Stimulated activated CD4-positive, alpha-beta T cell treated with anti-CD3 and anti-CD28 coated beads, Interleukin-1b, Interleukin-23, amount 100 ng/mL, for 48 hours (primary cell): ENCODE measurements at places on chromosomes 2 and 18.

DNA sequence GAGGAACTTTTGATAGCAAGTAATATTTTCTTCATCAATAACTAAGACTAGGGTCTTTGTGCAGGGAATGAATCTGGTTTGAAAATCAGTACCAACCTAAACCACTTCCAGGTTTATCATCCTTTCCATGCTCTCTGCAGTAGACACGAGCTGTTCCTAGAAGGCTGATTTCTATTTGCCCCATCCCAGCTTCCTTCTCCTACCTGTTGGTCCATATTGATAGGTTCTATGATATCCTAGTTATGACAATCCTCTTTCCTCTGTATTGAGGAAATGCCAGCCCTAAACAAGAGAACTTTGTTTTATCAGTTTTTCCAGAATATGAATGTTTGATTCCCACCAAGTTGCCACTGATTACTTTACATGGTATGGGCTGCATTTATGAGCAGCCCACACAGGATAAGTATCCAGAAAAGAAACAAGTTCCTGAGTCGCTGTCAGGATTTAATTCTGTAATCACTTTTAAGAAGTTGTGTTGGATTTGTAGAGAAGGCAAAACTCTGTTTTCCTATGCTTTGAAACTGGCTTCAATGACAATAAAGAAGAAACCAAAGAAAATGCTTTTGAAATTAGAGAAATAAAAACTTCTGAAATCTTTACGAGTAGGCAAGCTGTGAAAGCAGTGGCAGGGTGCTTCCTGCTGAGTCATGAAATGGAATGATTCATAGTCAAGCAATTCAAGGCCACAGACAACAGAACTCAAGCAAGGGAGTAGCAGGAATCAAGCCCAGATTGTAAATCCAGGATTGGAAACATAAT is 37.3 kb upstream of the TANK start:
- peak; percentile 37 for DNase-seq

DNA sequence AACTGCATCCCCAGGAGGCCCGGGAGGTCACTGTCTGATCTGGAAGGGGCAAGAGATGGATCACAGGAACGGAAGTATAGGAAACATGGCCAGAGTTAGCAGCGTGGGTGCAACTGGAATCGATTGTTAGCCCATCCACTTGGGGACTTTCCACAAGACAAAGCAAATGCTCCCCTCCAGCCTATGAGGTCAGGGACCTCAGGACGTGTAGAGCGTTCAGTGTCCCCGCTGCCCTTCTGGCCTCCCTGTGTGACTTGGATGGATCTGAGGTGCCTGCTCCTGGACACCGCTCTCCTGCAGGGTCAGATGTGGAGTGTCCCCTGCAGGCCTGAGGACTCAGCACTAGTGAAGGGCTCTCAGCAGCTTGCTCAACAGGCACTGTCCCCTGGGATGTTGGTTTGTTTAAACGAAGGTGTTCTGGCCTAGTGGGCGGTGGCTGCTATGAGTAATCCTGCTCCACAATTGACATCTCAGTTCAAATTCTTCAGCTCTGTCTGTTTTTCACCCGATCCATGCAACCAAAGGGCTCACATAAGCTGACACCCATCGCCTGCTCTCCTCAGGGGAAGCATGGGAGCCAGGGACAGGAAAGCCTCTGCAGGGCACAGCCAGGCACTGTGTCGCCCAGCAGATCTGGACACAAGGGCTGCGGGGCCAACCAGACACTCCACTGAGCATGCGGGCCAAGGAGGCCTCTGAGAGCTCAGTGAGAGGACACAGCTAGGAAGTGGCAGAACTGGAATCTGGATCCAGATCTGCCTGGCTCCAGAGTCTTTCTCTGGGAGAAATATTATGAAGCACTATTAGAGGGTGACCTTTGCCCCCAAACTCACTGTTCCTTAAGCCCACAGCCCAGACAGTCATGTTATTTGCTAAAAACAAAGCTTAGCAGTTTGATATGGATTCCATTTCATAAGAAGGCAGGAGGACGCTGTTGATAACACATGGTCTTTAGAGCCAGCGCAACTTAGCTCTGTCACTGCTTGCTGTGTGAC is 78.5 kb downstream of the RHOB start:
- no peak for DNase-seq

- no peak for DNase-seq
Observed at GRCh38 chr18:36942264-36942663, 113.3 kb downstream of the KIAA1328 start.

DNA sequence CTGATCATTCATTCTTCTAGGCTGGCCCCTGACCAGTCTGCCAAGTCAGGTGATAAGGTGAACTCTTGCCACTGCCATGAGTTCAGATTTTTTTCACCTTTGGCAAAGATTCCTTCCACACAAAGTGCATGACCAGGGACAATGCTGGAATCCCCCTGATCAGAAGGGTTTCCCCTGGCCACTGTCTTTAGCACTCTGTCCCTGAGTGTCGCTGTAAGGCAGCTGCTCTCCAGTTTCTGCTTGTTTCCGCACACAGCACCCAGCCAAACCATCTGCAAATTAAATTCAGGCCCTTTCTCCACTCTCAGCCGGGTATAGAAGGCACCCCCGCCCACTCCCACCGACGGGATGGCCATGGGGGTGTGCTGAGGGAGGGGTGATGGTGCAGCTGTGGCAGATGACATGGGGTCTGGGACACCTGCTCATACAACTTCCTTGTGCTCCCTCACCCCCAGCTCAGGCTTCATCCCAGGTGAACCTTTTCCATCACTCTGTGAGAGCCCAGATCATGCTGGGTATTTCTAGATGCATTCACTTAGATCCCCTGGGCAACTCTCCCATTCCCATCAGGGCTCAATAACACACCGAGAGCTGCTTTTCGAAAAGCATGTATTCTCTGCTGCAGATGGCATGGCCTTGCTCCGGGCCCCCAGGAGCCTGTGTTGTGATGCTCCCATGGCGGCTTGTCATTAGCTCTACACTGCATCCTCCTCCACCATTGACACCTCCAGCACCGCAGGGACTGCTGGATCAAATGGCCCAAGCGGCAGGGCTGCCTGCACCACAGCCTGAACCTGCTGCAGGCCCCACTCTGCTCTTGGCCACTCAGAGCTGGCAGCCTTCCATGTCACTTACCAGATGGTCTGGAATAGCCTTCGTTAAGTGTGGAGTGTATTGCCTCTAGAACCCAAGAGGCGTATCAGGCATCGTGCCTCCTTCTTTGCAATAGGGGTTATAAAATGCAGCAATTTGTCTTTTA is 52.3 kb upstream of the ROCK2 start:
- no peak for DNase-seq

- no peak for DNase-seq
Observed at GRCh38 chr2:41068740-41069139, 616.9 kb upstream of the SLC8A1 start.

GRCh38 chr18:4101009-4101408 is 354.1 kb downstream of the DLGAP1 start:
- DNase-seq: no peak

GRCh38 chr2:100606726-100607343 is 44.0 kb downstream of the PDCL3 start:
- DNase-seq: peak; percentile 18

DNA sequence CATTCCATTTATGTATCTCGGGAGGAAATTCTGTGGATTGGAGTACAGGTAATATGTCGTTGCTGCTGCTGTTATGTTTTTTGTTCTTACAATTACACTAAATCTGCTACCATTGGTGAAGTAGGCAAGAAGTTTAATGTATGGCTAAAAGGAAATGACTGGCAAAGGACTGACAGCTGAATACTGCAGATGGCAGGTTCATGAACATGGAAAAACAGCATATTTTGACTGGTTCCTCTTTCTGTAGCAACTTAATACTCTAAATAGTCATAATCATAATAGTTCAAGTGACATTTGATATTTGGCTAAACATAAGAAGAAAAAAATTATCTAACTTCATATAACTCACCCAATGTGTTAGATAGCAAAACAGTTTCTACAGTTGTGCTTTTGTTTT is 84.5 kb upstream of the PGAP1 start:
- no peak for DNase-seq

- DNase-seq: no peak
Observed at GRCh38 chr2:220946552-220946951, 625.6 kb downstream of the EPHA4 start.

DNA sequence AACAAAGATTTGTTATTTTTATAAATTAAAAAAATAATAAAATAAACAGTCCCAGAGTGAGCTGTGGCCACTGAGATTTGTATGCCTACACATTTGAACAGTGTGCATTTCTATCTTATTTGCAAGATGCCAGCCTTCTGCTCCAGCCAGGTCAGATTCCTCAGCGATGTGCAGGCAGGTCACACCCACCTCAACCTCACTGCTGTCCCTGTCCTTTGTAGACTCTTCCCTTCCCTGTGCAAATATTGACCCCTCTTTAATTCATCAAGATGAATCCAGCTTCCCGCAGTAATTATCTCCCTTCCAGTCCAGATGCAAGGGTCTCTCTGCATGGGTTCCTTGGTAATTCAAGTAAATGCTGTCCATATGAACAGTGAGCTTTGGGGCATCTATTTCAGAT is 256.2 kb downstream of the PIEZO2 start:
- DNase-seq: no peak

DNA sequence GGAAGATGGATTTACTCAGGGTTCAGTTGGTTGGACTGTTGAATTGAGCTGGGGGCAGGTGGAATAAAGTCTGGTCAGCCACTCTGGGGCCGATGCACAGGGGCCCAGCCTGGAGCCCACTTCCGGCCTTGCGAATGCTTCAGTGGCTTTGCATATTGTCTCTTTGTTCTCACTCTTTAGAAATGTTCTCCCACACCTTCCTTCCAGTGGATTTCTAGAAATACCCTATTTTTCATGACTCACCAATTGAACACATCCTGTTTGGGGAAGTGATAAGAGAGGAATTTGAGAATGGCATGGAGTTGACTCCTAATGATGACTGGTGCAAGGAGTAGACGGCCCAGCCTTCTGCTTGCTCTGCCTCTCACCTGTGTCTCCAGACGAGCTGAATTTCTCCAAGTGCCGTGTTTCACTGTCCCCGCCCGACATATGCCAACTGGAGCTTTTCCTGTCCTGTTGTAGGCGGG is 28.1 kb downstream of the ASAP2 start:
- no peak for DNase-seq

GRCh38 chr2:227870710-227871374 is 589 bp upstream of the DAW1 start:
- no peak for DNase-seq

DNA sequence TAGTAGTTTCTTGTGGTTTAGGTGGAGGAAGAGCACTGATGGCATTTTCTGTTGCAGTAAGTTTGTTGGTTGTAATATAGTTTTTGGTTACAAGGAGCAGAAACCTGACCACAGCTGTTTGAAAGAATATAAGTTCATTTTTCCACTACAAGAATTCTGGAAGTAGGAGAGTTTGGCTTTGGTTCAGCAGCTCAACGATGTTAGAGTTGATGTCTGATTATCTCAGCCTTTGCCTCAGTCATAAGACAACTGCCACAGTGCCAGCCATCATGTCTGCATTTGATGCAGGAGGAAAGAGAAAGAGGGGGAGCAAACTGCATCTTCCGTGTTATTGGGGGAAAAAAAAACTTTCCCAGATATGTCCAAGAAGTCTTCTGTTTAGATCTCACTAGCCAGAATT is 119.1 kb downstream of the LYPD1 start:
- DNase-seq: no peak

- DNase-seq: no peak
Observed at GRCh38 chr18:50453014-50453680, 78.3 kb downstream of the SKA1 start.

DNA sequence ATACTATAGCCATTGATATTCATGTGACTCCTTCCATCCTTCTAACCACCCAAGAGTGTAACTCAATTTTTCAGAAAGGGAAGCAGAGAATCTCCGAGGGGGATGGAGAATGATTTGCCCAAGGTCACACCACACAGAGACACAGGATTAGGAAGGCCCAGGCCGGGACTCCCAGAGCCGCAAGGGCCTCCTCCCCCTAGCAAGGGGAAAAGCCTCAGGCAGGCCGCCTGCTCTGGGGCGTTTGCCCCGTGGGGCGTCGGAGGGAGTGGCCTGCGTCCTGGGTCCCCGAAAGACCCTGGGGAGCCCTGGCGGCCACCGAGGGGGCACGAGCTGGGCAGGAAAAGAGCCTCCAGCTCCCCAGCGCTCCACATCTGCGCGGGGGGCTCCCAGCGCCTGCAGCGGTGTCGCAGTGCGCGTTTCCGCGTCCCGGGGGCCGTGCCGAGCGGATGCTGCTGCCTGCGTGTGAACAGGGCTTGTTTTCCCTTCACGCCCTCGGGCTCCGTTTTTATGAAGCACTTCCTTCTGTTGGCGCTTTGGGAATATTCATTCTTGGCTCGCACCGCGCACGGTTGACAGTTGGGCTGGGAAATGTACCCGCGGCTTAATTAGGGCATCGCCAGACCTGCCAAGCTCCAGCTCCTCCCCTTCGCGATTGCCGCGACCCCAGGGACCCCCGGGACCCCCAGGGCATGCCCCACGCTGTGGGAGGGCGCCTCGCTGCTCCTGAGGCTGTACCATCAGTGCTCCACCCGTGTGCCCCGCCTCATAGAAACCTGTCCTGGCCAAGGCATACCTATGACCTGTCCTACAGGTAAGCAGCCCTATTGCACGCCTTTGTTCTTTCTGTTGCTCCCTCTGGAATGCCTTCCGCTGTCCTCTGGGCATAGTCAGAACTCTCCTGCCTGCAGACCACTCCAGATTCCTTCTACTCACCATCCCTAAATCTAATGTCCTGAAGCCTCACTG is 158.9 kb upstream of the GLI2 start:
- DNase-seq: no peak

DNA sequence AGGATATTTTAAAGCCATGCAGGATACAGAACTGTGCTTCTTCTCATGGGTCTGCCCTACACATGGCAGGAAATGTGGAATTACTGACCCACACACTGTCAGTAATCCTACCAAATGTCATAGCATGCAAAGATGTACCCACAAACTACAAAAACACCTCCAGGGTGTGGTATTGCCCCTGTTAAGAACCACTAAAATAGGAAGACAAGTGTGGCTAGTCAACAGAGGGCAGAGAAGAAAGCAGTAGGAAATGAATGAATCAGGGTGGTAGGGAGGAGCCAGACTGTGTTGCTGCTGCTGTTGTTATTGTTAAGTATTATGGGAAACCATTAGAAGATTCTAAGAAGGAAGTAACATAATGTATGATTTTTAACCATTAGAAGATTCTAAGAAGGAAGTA is 556.7 kb upstream of the ACVR2A start:
- DNase-seq: peak; percentile 17

DNA sequence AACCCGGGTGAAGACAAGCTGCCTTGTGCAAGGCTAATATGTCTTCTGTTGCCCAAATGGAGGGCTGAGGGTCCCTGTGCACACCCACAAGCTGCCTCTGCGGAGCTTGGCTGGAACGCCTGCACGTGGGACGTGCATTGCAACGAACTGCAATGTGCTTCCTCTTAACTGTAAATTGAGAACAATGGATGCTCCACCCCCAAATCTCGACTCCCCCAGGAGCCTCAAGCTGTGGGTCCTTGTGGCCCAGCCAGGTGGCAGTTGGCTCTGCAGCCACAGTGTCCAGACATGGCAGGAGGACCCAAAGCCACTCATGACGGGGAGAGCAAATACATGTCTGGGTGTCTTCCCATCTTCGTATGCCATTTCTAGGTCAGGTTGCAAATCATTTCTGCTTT is 90.1 kb downstream of the TWIST2 start:
- no peak for DNase-seq

- no peak for DNase-seq
Observed at GRCh38 chr2:69041214-69041613, 28.2 kb downstream of the ANTXR1 start.
